ENCODE measurements at places on chromosomes 12 and 14.

GRCh38 chr12:120158351-120158750 lies 36.2 kb downstream of the GCN1 start:
- DNase-seq: no peak

DNA sequence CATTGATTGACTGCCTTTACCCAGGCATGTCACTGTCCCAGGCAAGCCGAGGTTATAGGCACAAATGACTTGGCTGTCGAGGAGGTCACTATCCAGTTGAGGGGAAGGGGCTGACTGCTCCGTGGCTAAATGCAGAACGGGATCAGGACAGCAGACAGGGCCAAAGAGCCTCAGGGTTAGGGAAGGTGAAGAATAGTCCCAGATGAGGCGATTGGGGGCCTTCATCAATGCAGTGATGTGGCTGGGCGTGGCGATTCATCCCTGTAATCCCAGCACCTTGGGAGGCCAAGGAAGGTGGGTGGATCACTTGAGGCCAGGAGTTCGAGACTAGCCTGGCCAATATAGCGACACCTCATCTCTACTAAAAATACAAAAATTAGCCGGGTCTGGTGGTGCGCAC lies 10.7 kb upstream of the GLT1D1 start:
- DNase-seq: no peak

GRCh38 chr14:101082436-101083384 lies 179.2 kb upstream of the RTL1 start:
- no peak for DNase-seq

GRCh38 chr12:93447555-93448290 lies 6.0 kb upstream of the UBE2N start:
- DNase-seq: no peak

DNA sequence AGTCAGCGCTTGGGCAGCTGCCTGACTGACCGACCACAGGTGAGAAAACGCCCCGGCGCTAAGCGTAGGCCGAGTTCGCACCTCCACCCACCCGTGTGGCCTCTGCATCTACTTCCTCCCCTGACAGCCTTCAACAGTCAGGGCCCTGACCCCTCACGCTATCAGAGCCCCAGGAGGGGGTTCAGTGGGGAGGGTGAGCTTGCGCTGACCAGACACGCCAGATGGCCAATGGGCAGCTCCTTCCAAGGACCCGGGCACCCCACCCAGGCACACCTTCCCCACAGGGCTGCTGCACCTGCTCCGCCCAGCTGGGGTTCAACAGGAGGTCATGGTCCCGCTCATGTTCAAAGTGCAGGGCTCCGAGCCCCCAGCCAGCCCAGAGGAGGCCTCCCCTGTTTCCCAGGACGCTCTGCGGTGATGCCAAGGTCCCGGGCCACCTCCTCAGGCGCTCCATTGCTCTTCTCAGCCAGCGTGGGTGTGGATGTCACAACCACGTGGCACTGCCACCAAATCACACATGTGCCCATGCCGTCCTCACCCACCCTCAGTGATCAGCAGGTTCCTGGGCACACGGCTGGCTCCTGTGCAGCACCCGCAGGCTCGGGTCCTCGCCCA lies 48.7 kb upstream of the BCL11B start:
- no peak for DNase-seq

GRCh38 chr12:108635201-108635996 lies 1.7 kb upstream of the SELPLG start:
- DNase-seq: no peak

GRCh38 chr14:105840266-105841021 lies 314.1 kb downstream of the TMEM121 start:
- no peak for DNase-seq

GRCh38 chr12:80513211-80513610 lies 69.2 kb downstream of the PTPRQ start:
- DNase-seq: no peak

DNA sequence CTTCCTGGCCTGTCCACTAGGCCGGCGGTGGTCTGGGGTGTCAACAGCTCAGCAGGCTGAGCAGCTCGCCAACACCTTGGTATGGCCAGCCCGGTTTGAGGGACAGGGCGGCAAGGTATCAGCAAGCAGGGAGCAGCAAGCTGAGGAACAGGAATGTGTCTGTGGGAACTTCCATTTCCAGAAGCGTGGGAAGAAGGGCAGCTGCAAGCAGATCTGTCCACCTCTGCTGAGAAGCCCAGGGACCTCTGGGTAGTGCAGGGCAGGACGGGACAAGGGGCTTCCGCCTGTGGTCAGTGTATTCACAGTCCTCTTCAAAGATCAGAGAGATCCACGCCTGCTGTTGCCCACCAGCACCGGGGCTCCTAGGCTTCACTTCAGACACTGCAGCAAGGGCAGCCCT lies 36.0 kb downstream of the ACTN1 start:
- DNase-seq: no peak

DNA sequence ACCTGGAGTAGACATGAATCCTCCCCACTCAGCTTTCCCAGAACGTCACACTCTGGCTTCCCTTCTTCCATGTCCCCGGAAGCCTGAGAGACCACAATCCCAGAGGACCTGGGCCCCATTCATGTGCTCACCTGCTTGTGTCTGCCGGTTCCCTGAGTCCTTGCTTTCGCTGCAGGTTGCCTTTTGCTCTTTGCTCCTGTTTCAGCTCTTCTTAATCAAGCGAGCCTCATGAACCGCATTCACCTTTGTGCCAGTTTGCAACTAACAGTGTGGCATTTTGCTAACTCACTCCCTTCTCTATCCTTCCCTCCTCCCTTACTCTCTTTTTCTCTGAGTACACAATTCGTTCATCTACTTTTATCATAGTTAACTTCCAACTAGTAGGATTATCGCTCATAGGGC lies 23.1 kb downstream of the ENTPD5 start:
- DNase-seq: no peak

GRCh38 chr12:65209655-65210043 lies 40.3 kb downstream of the LEMD3 start:
- DNase-seq: no peak

DNA sequence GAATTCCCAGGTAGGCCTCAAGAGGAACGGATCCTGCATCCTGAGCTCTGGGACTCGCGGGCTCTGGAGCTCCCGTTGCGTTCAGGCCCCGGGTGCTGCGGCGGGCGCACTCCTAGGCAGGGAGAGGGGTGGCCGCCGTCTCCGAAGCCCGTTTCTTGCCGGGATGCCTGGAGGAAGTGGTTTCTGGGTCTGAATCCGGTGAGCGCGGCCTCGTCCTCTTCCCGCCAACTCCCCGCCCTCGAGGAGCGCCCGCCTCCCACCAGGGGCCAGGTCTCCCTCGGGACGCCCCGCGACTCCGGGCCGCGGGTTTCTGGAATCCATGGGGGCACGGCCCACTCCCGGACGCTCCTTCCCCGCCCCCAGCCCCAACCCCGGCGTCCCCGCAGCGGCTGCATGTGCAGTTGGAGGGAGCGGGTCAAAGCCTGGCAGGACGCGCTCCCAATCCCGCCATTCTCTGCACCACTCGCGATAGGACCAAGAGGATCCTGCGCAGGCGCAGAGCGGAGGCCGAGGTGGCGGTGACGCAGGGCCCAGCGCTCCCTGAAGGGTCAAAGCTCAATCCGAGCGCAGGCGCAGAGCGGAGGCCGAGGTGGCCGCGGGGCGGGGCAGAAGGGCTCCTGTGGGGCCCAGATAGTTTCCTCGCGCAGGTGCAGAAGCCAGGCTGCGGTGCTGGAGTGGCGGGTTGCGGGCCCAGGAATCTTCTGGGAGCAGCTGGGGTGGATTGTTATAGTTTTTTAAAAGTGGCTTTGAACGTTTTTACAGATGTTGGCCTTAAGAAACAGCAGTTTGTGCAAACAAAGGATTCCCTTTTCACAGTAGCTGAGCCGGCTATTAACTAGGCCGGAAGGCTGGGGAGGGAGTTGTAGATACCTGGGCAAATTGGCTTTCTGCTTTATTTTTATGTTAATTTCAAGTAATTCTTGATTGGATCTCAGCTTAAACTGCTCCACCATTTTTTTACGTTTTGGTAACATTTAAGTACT lies 796.4 kb downstream of the AACS start:
- DNase-seq: no peak

DNA sequence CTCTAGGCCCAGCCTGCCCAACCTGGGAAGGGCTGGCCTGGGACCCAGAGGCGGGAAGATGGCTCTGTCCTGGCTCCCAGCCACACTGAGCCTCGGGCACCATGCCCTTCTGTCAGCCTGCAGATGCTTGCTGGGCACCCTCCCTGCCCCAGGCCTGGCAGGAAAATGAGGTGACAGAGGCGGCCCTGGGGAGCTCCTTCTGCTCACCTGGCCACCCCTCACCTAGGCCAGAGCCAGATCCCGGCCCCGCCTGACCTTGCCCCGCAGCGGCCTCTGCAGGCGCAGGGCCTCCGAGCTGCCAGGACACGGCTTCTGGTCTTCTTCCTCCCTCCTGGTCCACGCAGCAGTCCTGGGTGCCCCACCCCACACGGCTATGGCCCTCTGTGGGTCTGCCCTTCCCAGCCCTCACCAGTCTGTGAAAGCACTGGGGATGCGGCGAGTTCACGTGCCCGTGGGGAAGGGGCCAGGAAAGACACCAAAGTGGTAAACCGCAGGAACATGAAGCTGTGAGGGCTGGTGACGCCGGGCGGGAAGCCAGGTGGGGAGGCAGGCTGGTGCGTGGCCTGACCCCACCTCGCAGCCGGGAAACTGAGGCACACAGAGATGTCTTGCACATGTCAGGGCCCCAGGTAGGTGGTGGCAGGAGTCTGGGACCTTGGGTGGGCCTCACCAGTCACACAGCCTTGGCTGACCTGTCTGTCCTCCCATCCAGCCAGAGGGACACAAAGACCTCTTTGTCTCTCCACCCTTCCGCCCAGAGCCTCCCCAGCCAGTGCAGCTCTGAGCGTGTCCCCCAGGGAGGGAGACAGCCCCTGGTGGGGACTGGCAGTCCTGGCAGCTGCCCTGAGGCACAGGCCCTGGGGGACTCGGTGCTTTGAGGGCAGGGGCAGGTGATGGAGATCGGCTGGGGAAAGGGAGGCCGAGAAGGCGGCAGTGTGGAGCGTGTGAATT lies 12.8 kb downstream of the BAG5 start:
- no peak for DNase-seq

- no peak for DNase-seq
Observed at GRCh38 chr14:92493024-92493423, 20.6 kb upstream of the RIN3 start.

GRCh38 chr12:29282031-29282816 lies 98.7 kb downstream of the ERGIC2 start:
- no peak for DNase-seq

- DNase-seq: no peak
Observed at GRCh38 chr14:92581966-92582566, 68.5 kb downstream of the RIN3 start.

DNA sequence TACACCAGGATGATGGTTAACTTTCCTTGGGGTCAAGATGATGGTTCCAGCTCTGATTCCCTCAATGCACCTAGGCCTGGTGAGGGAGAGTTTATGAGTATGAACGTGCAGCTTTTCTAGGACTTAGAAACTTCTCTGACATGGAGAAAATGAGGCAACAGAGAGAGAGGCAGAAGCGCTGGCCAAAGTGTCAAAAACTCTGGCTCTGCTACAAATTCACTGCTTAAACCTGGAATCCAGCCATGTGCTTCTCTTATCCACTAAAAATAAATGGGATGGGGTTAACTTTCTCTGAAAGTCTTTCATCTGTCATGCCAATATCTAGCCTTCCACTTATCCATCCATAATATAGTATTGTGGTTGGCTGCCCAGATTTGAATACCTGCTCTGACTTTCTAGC lies 568.7 kb downstream of the MED13L start:
- DNase-seq: no peak

DNA sequence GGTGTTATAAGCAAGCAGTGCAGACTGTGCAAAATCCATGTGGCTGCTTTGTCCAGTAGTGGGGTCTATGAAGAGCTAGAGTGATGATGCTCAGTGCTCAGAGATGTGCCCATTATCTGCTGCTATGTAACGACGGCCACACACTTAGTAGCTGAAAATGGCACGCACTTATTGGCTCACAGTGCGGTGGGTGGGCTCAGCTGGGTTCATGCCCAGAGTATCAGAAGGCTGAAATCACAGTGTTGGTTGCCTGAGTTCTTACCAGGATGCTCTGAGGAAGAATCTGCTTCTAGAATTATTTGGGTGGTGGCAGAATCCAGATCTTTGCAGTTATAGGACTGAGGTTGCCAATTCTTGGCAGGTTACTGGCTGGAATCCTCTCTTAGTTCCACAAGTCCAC lies 124.7 kb downstream of the SLC15A4 start:
- DNase-seq: no peak

DNA sequence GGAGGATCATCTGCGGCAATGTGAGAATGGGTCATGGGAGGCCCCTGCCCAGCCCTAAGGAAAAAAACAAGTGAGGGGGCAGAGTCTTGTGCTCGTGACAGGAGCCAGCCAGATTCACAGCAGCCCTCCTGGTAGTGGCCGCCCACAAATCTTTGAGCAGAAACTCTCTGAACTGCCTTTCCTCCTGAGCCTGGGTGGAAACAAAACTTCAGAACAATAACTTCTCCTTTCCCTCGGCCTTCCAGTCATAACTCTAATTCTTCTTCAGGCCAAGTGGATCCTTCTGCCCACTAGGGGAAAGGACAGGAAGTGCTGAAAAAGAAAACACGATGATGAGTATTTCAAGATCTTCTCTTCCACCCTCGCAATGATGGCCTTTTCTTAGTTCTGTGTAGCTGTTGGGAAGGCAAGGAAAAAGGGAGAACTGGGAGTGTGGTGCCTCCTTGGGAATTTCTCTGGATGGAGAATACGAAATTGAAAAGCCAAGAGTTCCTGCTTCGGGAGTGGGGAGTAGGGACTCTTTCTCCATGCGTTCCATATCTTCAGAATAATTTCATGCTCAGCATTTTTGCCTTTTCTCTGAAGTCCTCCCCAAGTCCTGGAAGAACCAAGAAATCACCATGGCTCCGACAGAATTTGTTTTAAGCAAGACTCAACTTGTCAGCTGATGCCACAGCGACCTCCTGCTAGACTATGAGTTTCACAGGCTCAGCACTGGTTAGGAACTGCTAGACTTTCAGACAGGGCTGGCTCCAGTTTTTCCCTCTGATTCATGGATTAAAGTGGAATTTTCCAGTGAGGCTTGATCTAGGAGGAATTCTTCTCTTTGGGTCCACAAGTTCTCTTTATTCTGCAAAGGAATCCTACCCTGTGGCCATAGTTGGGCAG lies 188.9 kb downstream of the CAND1 start:
- DNase-seq: no peak

- DNase-seq: no peak
Observed at GRCh38 chr14:98408024-98408555, 863.9 kb downstream of the BCL11B start.

DNA sequence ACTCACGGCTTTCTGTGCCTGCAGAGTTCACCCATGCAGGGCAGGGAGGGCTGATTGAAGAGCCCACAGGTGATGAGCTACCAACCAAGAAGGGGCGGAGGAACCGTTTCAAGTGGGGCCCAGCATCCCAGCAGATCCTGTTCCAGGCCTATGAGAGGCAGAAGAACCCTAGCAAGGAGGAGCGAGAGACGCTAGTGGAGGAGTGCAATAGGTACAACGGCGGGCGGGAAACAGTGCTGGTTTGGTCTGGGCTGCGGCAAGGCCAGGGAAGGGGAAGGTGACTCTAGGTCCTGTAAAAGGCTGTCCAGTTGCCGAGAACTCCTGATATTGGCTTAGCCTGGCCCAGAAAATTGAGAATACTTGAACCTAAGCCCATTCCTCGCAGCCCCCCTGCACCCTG lies 15.2 kb downstream of the HNF1A start:
- no peak for DNase-seq

All from iPS DF 19.7 (cell line).